LNCaP clone FGC (cell line): ENCODE measurements at places on chromosomes 6 and 20.

GRCh38 chr6:84764332-84765049 is at the start of gene TBX18:
TBX18 (minus strand) TSS chr6:84764598; CDS start chr6:84764181, 417 bp downstream.
- no peak for DNase-seq

GRCh38 chr20:47676912-47677634 is 108.2 kb downstream of the SULF2 start:
- DNase-seq: no peak

GRCh38 chr6:137399881-137400443 is 94.2 kb downstream of the OLIG3 start:
- DNase-seq: no peak

- DNase-seq: no peak
Observed at GRCh38 chr6:63883597-63883996, 248.0 kb downstream of the PHF3 start.

- DNase-seq: no peak
Observed at GRCh38 chr6:151690303-151690702, 117.2 kb upstream of the ESR1 start.
